ENCODE measurements at places on chromosomes 5 and 9.
A peak's percentile ranks its signal among the peaks of the same experiment; 100 is the strongest.

DNA sequence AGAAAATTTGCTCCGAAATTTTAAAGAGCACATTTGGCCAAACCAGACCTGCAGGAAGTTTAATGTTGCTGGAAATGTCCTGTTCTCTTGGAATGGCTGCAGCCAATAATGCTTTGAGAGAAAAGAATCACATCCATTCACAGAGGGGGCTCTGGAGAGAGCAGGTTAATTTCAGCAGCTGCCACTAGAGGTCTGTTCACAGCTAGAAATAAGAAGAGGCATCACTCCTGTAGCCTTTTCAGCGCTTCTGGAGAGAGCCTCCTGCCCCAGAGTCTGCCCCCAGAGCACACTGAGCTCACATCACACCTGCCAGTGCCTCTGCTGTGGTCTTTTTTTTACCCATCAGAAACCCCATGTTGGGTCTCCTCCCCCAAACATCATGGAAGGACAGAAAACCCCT, 124.8 kb upstream of the RAD23B start:
- DNase-seq = no peak

DNA sequence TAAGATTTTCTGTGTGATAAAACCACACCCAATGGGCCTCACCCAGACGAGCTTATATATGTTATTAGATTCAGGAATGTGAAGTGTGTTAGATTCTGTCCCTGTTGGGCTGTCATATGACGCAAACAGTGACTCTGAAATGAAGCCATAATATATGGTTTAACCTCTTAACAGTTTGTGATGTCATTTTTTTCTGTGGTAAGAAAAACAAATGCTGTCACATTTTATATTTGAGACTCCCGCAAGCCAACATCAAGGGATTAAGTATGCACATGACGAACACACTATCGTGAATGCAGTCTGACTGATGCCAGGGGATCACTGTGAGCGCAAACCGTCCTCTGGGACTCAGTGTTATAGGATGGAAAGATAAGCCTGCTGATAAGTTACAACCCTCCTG, 321.7 kb downstream of the SH3GL2 start:
- DNase-seq = no peak

GRCh38 chr9:97695995-97696802, 941 bp downstream of the XPA start:
- peak; percentile 20 for DNase-seq

DNA sequence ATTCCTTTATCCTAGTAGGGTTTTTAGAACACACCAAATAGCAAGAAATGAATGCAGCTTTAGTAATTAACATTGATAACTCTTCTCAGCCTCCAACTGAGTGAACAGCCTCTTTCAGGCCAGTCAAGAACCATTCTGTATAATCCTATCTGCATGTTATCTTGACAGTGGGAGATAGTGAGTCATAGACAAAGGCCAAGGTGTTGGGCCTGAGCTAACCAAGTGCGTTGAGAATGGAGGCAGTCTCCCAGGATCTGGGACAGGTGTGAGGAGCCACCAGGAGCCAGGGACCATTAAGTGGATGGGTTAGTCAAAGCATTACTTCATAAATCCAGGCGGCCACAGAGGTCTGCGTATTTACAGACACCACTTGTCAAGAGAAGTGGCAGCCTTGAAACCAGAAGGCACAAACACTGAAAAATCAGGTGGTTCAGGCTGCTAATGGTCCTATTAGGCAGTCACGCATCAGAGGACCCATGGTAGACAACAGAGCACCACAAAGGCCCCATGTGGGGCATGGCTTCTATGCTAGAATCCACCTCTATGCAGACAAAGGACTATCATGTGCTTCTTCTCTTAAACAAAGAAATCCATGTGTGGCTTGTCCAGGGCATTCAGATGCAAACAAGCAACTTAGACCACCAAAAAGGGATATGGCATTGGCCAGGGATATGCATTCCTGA, 409.7 kb upstream of the PIK3R1 start:
- DNase-seq = no peak

GRCh38 chr9:125884218-125884595, 137.0 kb downstream of the PBX3 start:
- DNase-seq = no peak

DNA sequence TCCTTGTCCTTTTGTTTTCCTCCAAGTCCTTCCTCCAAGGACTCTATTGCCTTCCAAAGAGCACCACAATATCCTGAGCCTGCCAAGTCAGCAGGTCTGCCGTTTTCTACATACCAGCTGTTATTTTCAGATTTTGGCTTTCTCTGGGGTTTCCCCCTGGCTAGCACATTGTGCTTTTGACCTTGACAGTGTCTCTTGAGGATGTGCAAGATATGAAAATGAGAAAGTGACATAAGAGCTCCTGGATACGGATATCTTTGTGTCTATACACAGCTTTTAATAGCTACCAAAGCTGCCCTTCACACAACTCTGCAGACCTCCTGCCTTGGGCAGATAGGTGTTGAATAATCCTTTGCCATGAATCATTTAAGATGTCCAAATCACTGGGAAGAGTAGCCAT, 67.0 kb downstream of the HAPLN1 start:
- no peak for DNase-seq

DNA sequence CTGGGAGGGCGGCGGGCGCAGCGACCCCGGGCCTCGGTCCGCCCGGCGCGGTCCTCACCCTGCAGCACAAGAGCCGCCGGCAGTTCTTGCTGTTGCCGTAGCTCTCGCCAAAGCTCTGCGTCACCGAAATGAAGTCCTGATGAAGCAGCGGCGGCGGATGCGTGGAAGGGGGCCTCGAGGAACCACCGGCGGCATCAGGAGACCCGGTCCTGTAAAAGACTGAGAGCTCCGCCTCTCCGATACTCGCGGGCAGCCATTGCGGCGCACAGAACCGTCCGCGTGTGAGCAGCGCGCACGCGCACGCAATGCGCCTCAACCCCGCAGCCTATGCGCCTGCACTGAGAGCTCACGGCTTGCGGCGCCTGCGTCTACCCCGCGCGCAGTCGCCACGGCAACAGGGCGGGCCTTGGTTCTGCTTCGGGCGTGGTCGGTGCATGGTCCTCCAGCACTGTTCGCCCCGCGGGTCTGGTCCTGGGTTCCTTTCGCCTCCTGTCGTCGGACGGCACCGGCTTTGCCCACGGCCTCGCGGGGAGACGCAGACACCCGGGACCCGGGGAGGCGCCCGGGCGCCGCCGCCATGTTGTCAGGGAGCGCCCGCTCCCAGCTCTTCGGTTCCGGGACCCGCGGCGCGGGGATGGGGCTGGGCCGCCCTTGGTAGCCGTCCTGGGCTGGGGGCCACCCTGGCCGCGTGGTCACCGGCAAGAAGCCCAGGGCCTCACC, 9.3 kb upstream of the GRIN1 start:
- DNase-seq = peak; percentile 95

GRCh38 chr5:129074903-129075302, 19.6 kb upstream of the ISOC1 start:
- no peak for DNase-seq

DNA sequence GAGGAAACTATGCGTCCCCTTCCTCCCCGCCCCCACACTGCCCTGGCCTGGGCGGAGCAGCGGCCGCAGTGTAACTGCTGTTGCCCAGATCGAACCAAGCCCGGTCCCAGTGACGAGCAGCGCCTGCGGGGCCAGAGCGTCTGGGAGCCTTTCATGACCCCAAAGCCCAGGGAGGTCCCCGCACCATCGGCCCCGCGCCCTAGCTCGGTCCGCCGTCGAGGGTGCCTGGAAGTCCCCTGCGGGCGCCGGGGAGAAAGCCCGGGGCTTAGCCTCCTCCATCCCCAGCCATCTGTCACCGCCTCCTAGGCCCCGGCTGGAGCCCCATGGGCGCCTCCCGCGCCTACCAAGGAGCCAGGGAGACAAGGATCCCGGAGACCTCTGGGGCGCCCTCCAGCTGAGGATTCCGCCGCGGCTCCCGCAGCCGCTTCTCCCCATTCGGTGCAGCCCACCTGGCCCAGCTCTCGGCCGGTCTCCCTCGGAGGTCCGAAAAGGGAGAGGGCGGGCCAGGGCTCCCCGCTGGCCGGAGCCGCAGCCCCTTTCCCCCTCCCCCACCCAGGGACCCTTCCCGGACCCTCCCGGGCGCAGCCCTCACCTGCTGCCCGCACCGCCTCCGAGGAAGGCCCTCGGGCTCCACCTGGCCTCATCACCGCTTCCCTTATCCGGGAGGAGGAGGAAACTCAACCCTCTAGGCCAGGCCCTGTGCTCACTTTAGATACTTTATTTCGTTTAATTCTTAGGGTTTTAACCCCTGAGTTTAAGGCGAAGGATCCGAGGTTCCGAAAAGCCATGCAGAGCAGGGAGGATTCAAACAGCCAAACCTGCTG, 45.6 kb downstream of the APTX start:
- no peak for DNase-seq

GRCh38 chr5:157563373-157563928, 12.1 kb downstream of the ADAM19 start:
- DNase-seq = no peak

- DNase-seq = no peak
These were observed 1.6 kb downstream of the ZNF782 start for GRCh38 chr9:96852676-96853075.

DNA sequence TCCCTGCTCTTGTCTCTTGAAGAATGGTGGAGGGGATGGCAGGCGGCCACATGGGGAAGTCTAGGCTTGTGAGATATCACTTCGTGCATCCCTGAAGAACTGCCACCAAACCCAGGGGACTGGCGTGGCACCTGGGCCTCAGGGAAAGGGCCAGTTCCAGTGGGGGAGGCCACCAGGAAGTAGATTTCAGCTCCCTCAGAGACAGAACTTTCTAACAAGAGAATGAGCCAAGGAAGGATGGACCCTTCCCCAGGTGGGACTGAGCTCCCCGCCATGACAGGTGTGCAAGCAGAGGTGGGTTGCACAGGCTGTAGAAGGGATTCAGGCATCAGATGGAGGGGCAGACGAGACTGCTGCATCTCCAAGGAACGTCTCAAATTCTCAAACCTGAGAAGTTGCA, 193.9 kb downstream of the GABBR2 start:
- no peak for DNase-seq

- DNase-seq = no peak
These were observed 8.1 kb downstream of the SPDL1 start for GRCh38 chr5:169591636-169592035.

- no peak for DNase-seq
These were observed 141.9 kb downstream of the NPR3 start for GRCh38 chr5:32852976-32853375.

DNA sequence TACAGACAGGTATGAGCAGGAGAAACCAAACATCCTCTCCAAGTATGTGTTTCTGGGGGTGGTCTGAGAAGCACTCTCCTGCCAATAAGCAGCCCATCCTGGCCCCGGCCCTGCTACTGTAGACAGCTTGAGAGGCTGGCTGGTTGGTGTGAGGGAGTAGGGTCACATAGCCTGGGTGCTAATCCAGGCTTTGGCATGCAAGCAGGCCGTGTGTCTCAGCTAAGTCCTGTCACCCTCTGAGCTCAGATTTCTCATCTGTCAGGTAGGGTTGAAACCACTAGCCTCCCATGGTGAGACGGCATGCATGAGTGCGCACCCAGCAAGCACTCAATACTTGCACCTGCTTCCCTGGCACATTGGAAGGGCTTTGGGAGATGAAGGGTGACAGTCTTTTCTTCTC, 49.8 kb upstream of the PHYKPL start:
- DNase-seq = no peak

DNA sequence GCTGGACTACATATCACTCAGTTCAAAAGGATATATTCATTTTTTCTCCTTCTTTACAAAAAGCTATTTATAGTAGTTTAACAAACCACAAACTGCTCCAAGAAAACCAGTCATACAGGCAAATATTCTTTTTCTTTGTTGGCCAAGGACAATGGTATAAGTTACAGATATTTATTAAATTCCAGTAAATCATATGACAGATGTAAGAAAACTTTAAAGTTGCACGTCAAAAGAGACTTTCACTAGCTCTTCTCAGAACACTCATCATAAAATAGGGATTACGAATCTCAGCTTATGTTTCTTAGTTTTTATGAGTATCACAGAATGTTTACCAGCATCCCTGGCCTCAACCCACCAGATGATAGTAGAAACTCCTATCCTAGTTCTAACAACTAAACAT, 67.2 kb downstream of the ANKRD31 start:
- no peak for DNase-seq

- peak; percentile 37 for DNase-seq
These were observed 630.1 kb upstream of the KLF4 start for GRCh38 chr9:108119530-108120113.

GRCh38 chr5:38094889-38095288, 163.5 kb upstream of the EGFLAM start:
- DNase-seq = no peak
